Naive thymus-derived CD8-positive, alpha-beta T cell (primary cell): ENCODE measurements at places on chromosomes 12 and 14. TPM values are rescaled to one million over a fixed set of nuclear protein-coding genes. Genes with fewer than 3 reads are reported as not detected.

- DNase-seq = no peak
- H3K4me3 ChIP-seq = no peak overlapping the region
- peaks cover 70% of the 10 kb centered on the region for H3K27me3 ChIP-seq
- peaks cover 10% of the 10 kb centered on the region for H3K36me3 ChIP-seq
- H3K27ac ChIP-seq = no peak overlapping the region
- peaks cover 5% of the 10 kb centered on the region for H3K4me1 ChIP-seq
Measured at GRCh38 chr12:54689034-54689372, 40.8 kb upstream of the DCD start.

DNA sequence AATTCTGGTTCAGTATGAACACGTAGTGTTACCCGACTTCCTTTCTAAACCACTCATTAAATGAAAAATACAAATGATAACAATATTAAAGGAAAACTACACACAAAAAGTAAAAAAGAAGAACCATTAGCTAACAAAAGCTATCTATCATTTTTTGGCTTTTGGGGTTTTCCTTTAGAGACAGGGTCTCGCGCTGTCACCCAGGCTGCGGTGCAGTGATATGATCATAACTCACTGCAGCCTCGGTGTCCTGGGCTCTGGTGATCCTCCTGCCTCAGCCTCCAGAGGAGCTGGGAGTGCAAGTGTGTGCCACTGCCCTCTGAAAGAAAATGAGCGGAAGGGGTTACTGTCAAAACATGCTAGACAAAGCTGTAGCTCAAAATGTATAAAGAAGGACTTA, 238.2 kb upstream of the AVPR1A start:
- H3K27me3 ChIP-seq = no peaks in the 10 kb centered on the region
- H3K4me3 ChIP-seq = no peak overlapping the region
- H3K36me3 ChIP-seq = no peaks in the 10 kb centered on the region

DIO2 gene
- not detected for total RNA-seq

DNA sequence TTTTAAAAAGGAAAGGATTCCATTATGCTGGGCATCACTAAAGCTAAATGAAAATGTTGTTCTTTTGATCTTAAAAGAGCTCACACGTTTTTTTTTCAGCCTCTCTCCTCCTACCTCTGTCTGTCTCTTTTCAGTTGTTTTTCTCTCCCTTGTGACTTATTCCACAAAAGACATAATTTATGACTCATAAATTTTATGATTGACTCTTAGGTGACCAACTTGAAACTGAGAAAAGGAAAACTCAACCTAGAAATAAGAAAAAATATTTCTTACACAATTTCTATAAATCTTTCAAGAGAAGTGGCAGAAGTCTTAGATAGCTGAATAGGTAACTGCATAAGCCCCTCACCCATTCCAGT, 227.7 kb upstream of the DDHD1 start:
- H3K4me3 ChIP-seq = no peak overlapping the region
- no peaks in the 10 kb centered on the region for H3K27me3 ChIP-seq
- H3K27ac ChIP-seq = no peak overlapping the region
- DNase-seq = no peak
- no peaks in the 10 kb centered on the region for H3K4me1 ChIP-seq

DNA sequence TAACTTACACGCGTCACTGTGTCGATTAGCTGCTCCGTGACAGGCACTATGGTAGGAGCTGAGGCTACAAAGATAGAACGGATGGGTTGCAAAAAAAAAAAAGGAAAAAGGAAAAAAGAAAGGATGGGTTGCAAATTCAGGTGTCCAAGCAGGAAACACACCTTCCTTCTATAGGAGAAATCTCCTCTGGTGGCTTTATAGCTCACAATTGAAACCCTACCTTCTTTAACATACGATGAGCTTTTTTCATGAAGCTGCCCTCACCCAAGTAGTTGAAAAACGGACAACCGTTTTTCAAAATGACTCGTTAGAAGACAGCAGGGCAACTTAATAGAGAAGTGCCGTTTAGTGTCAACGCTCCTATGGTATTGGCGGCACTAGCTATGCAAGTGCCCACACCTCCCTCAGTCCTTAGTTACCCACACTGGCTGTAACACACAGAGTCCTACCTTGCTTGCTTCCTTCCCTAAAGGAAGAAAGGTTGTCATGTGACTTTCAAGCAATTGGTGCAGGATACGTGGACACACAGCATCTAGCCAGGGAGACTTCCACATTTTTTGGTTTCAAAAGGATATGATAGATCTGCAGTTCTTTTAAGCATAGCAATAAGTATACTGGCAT, 682 bp upstream of the TRIP11 start:
- H3K36me3 ChIP-seq = peaks cover 6% of the 10 kb centered on the region
- peaks cover 21% of the 10 kb centered on the region for H3K4me1 ChIP-seq
- H3K4me3 ChIP-seq = peak overlapping the region; percentile 95
- no peaks in the 10 kb centered on the region for H3K27me3 ChIP-seq
- no peak for DNase-seq

GRCh38 chr14:96103560-96104460, 64.6 kb downstream of the C14orf132 start:
- H3K27ac ChIP-seq = peak overlapping the region; percentile 30
- H3K4me1 ChIP-seq = no peaks in the 10 kb centered on the region
- no peaks in the 10 kb centered on the region for H3K36me3 ChIP-seq
- no peak for DNase-seq
- H3K4me3 ChIP-seq = no peak overlapping the region

FGF6 gene
- not detected for total RNA-seq

KIF5A gene
- total RNA-seq = 2.3 TPM

DNA sequence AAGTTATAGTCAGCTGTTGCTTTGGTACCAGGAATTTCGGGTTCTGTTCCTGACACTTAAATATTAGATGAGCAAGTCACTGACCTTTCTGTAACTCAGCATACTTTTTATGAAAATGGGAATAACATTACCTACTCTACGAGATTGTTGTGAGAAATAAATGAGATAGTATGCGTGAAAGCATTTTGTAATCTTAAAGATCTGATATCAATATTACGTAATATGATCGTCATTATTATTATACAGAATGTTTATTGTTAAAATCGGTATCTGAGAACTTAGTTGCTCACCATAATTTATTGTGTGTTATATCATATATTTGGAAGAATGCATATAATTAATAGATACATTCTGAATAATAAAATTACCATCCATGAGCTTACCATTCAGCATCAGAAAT, 6.1 kb upstream of the NECAP1 start:
- no peak overlapping the region for H3K4me3 ChIP-seq
- H3K36me3 ChIP-seq = no peaks in the 10 kb centered on the region
- H3K27me3 ChIP-seq = peaks cover 2% of the 10 kb centered on the region
- no peak for DNase-seq
- H3K4me1 ChIP-seq = peaks cover 12% of the 10 kb centered on the region

GRCh38 chr12:60112763-60113162, 516.9 kb downstream of the SLC16A7 start:
- H3K27ac ChIP-seq = no peak overlapping the region
- H3K36me3 ChIP-seq = no peaks in the 10 kb centered on the region
- no peak overlapping the region for H3K4me3 ChIP-seq
- H3K4me1 ChIP-seq = no peaks in the 10 kb centered on the region
- DNase-seq = no peak

CLEC1A gene
- total RNA-seq = not detected

- peak overlapping the region; percentile 98 for H3K27ac ChIP-seq
- no peaks in the 10 kb centered on the region for H3K36me3 ChIP-seq
- H3K27me3 ChIP-seq = no peaks in the 10 kb centered on the region
- H3K4me3 ChIP-seq = peak overlapping the region; percentile 97
Measured at GRCh38 chr12:120199595-120200306, 1.2 kb downstream of the RPLP0 start.

GRCh38 chr12:26705851-26706250, 127.1 kb downstream of the ITPR2 start:
- no peak overlapping the region for H3K4me3 ChIP-seq
- no peaks in the 10 kb centered on the region for H3K27me3 ChIP-seq
- H3K36me3 ChIP-seq = peaks cover 11% of the 10 kb centered on the region
- H3K27ac ChIP-seq = no peak overlapping the region
- no peaks in the 10 kb centered on the region for H3K4me1 ChIP-seq

- H3K27me3 ChIP-seq = no peaks in the 10 kb centered on the region
- no peaks in the 10 kb centered on the region for H3K36me3 ChIP-seq
- H3K27ac ChIP-seq = no peak overlapping the region
Measured at GRCh38 chr14:84929086-84929485, 600.9 kb upstream of the FLRT2 start.

GRCh38 chr14:105387530-105387922, 10.8 kb upstream of the TEX22 start:
- DNase-seq = no peak
- H3K27me3 ChIP-seq = no peaks in the 10 kb centered on the region
- no peak overlapping the region for H3K27ac ChIP-seq
- peaks cover 2% of the 10 kb centered on the region for H3K4me1 ChIP-seq
- H3K4me3 ChIP-seq = no peak overlapping the region
- no peaks in the 10 kb centered on the region for H3K36me3 ChIP-seq

DNA sequence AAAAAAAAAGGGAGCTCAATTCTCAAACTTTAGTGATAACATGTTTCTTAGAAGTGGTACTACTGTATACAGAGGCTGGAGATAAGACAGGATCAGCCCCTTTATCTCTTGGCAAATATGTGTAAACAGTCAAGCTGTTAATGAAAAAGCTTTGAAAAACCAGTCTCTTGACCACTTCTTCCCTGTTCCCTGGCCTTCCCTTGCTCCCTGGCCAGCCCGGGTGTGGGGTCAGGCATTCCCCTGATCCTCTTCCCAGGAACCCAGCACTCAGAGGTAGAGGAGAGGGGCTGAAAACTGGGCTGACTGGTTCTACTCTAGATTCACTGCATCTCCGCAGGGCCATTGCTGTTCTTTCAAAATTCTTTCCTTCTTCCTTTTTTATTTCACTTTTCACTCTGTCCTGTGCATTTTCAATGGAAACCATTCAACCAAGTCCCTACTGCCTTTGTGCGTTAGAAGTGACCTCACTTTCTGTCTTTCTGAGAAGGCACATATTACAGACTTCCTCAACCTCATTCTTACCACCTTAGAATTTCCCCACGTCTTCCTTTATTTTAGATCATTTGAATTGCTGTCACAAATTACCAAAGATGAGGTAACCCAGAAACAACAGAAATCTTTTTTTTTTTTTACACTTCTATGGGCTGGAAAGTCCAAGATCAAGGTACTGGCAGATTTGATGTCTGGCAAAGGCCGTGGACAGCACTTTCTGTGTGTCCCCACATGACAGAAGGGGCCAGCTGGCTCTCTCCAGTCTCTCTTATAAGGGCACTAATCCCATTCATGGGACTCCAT, 5.7 kb downstream of the GNG2 start:
- peaks cover 3% of the 10 kb centered on the region for H3K36me3 ChIP-seq
- no peaks in the 10 kb centered on the region for H3K27me3 ChIP-seq
- H3K4me3 ChIP-seq = no peak overlapping the region
- H3K27ac ChIP-seq = no peak overlapping the region

RFX4 gene
- not detected for total RNA-seq

DNA sequence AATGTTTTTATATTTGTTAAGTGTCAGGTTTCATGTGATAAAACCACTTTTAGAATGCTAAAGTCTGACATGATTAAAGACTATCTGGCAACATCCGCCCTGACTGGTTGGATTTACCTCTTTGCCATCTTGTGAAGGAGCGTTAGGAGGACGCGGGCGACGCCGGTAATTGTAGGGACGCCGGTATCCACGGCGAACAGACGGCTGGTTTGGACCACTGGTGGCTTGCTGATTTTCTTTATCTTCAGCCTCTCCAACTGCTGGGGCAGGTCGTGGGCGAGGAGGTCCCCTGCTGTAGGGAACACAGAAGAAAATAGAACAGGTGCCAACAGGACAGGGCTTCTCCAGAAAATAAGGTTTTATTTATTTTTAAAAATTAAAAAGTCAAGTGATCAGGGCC, 21.3 kb downstream of the YBX3 start:
- H3K4me1 ChIP-seq = peaks cover 2% of the 10 kb centered on the region
- no peak overlapping the region for H3K27ac ChIP-seq
- no peak for DNase-seq

RND1 gene
- total RNA-seq = 3.7 TPM

PLCZ1 gene
- total RNA-seq = not detected

EPYC gene
- total RNA-seq = not detected

CCDC177 gene
- total RNA-seq = not detected
